ENCODE measurements at places on chromosomes 13 and 19. TPM values are rescaled to one million over a fixed set of nuclear protein-coding genes. Genes with fewer than 3 reads are reported as not detected.

- no peak for ATAC-seq
Measured at GRCh38 chr13:93147298-93147645, 79.3 kb upstream of the GPC6 start.

DNA sequence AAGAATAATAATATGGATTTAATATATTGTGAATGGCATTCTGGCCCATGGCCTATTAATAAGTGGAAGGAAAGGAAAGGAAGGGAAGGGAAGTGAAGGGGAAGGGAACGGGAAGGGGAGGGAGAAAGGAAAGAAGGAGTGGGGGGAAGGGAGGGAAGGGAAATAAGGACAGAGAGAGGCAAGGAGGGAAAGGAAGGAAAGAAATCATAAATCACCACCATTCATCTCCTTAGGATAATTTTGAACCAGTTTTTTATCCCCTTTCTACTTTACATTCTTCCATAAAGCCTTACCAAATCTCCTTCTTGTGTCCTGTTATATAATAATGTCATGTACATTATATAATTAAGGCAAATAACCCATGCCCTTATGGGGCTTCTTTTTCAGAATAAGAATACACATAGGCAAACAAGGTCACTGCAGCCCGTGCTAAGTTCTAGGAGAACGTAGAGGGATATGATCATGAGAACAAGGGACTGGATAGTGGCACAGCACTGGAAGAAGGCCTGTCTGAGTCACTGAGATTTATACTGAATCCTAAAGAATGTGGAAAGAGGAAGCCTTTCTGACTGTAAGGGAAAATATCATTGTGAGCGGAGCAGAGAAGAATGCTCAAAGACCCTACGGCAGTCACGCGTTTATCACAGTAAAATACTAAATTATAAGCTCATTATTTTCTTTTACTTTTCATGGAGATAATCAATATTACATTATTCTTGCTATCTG lies 444.5 kb upstream of the GPC6 start:
- no peak for ATAC-seq

DNA sequence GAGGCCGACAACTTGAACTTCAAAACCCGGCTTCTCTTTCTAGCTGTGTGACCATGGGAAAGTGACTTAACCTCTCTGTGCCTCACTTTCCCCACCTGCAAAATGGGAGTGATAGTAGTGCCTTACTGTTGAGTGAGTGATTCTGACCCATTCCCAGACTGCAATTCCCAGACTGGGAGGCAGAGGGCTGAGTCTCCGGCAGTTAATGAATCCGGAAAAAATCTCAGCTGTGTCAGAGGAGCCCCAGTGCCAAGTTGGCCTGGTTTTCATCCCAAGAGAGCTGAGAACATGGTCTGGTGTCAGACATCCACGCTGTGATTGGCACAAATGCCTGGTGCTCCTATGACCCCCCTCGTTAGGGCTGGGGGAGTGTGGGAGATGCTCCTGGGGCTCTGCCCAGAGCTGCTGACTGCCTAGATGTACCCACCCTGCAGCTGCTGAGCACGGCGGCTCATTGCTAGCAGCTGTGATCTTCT lies 50.0 kb downstream of the PIN1 start:
- no peak for ATAC-seq

DNA sequence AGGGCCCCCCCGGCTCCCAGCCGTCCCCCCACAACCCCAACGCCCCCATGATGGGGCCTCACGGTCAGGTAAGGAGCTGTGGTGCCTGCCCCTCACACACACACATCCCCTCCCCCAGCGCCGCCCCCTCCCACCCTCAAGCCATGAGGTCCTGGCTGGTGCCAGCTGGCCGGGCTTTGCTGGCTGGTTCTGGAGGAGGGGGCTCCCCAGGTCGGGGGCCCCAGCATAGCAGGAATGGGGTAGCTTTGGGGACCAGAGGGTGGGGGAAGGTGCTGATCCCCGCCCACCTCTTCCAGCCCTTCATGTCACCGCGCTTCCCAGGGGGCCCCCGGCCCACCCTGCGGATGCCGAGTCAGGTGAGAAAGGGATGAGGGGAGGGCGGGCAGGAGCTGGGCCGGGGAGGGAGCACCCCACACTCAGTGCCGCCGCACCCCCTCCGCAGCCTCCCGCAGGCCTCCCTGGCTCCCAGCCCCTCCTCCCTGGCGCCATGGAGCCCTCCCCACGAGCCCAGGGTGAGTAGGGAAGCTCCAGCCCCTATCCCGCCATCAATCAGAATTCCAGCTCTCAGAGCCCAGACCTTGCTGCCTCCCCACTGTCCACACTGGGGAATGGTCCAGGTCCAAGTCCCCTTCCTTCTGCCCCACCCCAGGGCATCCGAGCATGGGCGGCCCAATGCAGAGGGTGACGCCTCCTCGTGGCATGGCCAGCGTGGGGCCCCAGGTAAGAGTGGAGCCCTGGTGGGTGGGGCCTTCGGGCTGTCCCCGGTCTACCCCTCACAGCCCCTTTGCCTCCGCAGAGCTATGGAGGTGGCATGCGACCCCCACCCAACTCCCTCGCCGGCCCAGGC lies 6.4 kb downstream of the ISYNA1 start:
- ATAC-seq = no peak

DNA sequence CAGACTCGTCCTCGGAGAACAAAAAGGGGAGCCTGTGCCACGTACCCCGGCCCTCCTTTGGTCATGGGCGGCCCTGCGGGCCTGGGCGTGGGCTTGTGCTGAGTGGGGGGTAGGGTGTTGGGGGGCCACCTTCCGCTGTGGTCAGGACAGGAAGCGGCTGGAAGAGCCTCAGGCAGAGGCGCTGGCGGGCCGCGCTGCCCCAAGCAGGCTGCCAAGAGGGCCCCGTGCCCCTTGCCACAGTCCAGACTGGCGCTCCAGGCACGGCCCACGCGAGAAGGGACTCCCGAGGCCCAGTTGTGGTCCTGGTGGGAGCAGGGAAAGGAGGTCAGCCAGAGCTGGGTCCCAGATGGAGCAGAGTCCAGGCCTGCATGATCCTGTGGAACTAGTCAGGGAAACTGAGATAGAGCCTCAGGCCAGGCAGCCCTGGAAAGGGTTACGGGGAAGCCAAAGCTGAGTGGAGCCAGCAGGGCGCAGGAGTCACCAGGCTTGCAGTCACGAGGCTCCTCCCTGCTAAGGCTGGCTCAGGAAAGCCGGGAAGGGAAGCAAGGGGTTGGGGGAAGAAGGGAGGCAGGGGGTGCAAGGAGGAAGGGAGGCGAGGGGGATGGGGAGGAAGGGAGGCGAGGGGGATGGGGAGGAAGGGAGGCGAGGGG lies 135.0 kb downstream of the CRYL1 start:
- ATAC-seq = no peak

DNA sequence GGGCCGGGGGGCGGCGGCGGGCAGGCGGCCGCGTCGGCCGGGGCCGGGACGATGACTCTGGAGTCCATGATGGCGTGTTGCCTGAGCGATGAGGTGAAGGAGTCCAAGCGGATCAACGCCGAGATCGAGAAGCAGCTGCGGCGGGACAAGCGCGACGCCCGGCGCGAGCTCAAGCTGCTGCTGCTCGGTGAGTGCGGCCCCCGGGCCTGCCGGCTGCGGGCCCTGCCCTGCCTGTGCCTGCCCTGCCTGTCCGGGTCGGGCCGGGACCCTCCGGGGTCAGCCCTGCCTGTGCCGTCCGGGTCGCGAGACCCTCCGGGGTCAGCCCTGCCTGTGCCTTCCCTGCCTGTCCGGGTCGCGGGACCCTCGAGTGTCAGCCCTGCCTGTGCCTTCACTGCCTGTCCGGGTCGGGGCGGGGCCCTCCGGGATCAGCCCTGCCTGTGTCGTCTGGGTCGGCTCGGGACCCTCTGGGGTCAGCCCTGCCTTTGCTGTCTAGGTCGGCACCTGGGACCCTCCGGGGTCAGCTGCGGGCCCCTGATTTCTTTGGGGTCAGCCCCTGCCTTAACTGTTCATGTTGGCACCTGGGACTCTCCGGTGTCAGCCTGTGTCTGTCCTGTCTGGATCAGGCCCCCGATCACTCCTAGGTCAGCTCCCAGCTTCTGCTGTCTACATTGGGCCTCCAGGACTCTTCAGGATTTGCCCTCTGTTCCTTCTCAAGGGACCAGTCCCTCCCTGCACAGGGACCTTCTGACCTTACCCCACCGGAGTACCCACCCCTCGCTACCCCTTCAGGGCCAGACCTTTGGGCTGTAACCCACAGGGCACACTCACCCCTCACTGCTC lies 659 bp downstream of the GNA11 start:
- ATAC-seq = peak; percentile 1

- ATAC-seq = no peak
Measured at GRCh38 chr19:48192750-48193149, 22.3 kb downstream of the ZSWIM9 start.

- peak; percentile 79 for ATAC-seq
Measured at GRCh38 chr19:18951721-18952281, 10.8 kb upstream of the HOMER3 start.

DNA sequence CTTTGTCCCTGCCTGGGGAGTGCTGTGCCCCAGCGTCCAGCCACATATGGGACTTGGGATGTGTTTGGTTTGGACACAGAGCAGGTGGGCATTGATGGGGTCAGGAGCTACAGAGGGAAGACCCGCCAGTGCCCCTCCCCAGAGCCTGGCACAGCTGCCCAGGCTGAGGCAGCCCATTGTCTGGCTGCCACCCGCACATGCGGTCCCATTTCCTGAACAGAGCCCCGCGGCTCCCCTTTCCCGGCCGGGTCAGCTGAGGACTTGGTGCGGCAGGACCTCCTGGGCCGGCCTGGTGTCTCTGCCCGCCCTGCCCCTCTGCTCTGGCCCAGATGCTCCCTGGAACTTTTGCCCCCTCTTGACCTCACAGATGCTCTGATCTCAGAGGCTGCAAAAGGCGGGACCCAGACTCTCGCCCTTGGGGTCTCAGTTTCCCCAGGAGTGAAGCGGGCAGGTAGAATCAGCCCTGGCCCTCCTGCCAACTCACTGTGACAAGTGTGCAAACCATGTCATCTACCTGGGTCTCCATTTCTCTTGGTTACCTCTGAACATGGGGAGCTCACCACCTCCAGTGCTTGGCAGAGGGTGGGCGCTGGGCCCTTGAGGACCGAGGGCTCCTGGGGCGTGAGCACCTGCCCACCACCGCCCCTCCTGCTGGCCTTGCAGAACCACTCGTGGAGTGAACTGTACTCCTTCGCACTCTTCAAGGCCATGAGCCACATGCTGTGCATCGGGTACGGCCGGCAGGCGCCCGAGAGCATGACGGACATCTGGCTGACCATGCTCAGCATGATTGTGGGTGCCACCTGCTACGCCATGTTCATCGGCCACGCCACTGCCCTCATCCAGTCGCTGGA lies 17.8 kb downstream of the HCN2 start:
- ATAC-seq = no peak

DNA sequence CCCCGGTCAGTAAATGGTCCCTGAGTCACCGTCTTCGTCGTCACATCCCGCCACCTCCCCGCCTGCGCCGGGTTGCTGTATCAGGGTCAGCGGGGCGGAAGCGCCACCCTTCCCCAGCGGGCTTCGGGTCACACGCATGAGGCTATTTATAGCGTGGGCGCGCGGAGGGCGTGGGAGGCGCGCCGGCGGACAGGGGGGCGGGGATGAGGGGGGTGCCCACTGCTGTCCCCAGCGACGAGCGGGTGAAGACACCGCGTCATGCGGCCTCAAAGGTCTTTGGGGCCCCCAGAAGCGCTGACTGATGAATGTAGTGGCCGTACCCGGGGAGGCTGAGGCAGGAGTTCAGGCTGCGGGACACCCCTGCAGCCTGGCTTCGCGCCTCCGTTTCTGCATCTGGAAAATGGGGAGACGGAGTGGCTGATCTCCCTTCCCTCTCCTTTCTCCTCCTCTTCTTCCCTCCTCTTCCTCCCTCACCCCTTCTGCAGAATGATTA lies 7.9 kb downstream of the UNC13A start:
- ATAC-seq = peak; percentile 63

DNA sequence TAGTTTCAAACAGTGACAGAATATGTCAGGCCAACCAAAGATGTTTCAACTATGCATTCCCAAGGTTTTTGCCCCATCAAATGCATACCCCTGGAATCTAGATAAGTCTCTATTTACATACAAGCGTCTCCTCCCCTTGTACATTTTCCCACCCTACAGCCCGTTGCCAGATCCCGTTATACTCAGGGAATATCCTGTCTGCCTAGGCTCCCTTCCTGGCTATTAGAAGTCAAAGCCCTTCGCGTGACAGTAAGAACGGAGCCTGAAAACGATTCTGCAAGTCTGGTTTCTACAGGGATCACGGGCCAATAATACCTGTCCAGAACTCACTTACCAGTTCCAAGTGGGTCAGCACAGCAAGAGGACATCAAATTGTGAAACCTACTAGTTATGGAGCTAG lies 134.8 kb downstream of the LACC1 start:
- no peak for ATAC-seq

- no peak for ATAC-seq
Measured at GRCh38 chr13:61954092-61954491, 538.4 kb upstream of the PCDH20 start.

DNA sequence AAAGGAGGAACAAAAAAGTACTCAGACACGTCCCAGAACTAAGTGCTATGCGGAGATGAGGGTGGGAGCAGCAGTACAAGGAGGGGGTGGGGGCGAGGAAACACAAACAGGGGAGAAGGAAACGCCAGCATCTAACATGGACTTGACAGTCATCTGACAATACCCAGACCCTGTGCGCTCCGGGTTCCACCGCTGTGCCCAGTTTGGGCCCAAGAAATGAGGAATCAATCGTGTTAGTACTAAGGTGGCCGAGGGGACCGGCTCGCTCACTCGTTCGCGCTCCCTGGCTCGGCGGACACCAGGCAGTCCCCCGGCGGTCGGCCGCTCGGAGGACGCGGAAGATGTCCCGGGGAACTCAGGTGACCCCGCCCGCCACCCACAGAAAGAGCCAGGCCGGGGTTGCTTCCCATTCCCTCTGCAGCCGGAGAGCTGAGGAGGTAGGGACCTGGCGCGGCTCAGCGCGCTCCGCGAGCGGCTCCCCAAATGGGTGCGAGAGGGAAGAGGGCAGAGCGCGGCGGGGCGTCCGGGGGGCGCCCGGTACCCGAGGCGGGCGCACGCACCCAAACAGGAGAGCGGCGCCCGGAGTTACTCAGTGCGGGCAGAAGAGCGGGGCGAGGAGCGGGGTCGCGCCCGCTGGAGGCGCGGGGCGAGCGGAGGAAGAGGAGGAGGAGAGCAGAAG lies 616 bp downstream of the TSHZ3 start:
- ATAC-seq = peak; percentile 18

GRCh38 chr19:47682939-47683338 lies 30.3 kb upstream of the EHD2 start:
- ATAC-seq = no peak

DNA sequence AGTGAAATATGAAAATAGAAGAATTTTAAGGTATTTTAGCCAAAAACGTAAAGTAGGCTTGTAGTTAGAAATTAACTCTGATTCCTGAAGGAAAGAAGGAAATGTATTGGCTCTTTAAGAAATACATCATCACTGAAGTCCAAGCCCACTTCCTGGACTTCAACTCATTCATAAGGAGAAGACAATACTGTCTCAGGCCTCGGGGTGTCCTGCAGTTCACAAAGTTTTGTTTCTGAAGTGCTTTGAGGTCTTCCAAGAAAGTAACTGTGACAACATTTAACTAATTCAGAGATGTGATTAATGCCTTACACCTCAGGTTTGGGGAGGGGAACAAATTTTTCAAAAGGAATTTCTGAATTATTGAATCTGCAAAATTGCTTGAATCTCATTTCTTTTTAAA lies 65.8 kb upstream of the STARD13 start:
- no peak for ATAC-seq

Gene DACT3
- 0.32 TPM for total RNA-seq

Gene HCN2
- total RNA-seq = 0.48 TPM

Gene COX7A1
- 3.5 TPM for total RNA-seq

Gene UBA52
- total RNA-seq = 1,224 TPM

Gene TSEN34
- 36.1 TPM for total RNA-seq

Gene SPACA4
- 0.64 TPM for total RNA-seq

Gene PCDH9
- total RNA-seq = 0.08 TPM

Gene SOX1
- not detected for total RNA-seq
